ENCODE measurements at places on chromosomes 5 and 9.

DNA sequence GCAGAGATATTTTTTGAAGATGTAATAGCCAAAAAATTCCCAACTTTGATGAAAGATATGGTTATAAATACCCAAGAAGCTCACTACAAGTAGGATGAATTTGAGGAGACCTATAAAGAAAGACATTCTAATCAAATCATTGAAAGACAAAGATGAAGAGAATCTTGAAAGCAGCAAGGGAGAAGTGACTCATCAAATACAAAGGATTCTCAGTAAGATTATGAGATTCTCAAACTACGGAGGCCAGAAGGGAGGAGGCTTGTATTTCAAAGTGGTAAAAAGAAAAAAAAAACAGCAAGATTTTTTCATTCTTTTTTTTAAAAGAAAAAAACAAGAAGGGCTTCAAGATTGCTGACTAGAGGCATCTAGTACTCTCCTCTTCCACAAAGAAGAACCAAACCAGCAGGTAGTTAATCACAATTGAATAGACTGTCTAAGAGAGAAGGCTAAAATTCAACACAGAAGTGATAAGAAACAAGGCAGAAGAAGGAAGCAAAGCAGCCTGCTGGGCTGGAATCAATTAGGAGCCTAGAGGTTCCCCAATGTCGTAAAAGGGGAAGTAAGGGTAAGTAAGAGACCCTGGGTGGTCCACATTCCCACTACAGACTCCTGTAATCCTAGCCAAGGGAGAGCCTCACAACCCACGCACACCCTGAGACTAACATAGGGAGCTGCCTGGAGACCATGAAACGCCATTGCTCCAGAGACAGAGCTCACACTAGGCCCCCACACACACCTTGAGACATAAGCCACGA lies 59.1 kb upstream of the NIPAL4 start:
- no peak for DNase-seq

GRCh38 chr5:123134653-123135181 lies 45.7 kb downstream of the PRDM6 start:
- DNase-seq, result no peak

- DNase-seq, result no peak
These were observed 40.3 kb upstream of the SVEP1 start for GRCh38 chr9:110619831-110620230.

DNA sequence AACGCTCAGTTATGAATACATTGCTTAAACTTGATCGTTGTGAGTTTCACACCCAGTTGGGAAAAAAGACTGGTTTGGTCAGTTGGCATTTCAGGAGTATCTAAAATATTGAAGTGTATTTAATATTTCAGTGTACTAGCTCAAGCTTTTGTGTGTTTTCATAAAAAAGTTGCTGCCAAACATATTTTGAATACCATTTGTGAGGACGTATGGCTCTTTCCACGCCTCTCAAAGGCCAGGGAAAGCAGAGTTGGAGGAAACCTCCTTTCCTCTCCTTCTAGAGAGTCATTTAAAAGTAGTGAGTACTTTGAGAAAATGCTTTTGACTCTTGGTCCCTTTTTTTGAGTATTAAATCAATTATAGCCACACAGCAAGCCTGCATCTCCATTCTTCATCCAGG lies 43.2 kb upstream of the ANKRD33B start:
- DNase-seq, result no peak

- DNase-seq, result no peak
These were observed 1051.1 kb upstream of the CDH6 start for GRCh38 chr5:30142432-30142831.

GRCh38 chr5:172920447-172920849 lies 38.8 kb upstream of the RPL26L1 start:
- DNase-seq, result no peak

- no peak for DNase-seq
These were observed 107.7 kb downstream of the CCDC192 start for GRCh38 chr5:127810707-127811490.

DNA sequence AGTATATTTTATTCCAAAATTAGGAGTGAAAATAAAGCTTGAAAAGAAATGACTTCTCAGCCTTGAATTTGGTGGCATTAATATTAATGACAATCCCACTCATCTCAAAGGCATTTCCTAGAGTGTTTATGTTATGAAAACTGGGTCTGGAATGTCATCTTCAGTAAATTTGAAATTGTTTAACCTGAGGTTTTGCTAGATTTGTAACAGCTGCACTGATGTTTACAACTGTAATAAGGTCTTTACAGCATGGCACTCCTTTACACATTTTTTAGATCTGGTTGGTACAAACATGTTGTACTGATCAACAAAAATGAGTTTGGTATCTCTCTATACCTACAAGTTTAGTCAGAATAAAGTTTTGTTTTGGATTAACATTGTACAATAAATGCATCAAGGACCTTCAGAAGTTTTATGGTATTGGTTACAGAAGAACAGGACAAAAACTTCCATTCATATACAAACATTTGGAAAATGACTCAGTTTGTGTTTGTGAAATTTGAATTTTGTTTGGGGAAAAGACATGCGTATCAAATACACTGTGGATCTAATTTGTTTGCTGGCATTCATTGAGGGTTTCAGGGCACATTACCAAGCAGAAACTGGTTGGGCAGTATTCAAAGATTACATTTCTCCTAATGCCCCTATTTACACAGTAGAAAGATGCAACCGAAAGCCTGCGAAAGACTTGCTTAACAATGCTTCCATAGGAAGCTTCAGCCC lies 11.6 kb downstream of the FANCC start:
- DNase-seq, result no peak

- DNase-seq, result no peak
These were observed 122.0 kb upstream of the RANBP3L start for GRCh38 chr5:36423578-36424307.

DNA sequence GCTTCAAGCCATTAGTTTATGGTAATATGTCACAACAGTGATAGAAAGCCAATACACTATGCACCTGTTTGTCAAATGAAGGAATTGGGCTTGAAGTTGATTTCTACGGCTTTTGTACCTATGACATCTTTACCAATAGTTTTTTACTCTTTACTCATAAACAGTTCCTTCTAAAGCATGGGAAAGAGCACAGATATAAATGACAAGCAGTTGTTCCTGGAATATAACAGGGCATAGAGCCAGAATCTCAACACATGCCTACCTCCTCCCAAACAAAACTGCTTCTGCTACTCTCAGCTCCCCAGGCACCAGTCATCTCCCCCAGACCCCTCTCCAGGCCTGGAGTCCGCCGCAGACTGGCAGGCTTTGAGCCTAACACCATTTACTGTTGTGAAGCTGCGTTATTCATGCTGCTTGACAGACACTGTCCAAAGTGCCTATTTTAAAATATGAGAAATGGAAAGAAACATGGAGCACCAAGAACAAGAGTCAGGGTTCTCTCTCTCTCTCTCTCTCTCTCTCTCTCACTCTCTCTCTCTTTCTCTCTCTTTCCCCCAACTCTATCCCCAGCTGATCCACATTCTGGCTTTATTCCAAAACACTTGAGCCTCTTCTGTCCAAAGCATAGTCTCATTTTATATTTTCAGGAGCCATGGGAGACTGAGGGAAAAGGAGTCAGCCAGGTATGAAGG lies 111.6 kb downstream of the ADRB2 start:
- no peak for DNase-seq

DNA sequence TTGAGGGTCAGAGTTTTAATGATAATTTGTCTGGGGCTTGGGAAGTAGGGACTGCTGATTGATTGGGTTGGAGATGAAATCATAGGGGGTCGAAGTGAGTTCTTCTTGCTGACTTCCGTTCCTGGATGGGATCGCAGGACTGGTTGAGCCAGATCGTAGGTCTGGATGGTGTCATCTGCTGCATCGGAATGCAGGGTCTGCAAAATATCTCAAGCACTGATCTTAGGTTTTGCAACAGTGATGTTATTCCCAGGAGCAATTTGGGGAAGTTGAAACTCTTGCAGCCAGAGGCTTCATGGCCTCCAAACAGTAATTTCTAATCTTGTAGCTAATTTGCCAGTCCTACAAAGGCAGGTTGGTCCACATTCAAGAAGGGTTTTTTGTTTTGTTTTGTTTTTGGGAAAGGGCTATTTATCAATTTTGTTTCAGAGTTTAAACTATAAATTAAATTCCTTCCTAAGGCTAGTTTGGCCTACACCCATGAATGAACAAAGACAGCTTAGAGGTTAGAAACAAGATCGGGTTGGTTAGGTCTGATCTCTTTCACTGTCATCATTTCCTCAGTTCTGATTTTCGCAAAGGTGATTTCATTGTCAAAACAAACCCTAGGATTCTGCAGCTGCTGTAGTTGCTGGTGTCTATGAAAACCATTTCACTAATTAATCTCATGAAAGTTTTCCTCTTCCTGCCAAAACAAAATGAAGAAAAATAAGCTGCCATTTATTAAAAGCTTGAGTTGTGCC lies 388.0 kb downstream of the TMEM232 start:
- DNase-seq, result no peak

DNA sequence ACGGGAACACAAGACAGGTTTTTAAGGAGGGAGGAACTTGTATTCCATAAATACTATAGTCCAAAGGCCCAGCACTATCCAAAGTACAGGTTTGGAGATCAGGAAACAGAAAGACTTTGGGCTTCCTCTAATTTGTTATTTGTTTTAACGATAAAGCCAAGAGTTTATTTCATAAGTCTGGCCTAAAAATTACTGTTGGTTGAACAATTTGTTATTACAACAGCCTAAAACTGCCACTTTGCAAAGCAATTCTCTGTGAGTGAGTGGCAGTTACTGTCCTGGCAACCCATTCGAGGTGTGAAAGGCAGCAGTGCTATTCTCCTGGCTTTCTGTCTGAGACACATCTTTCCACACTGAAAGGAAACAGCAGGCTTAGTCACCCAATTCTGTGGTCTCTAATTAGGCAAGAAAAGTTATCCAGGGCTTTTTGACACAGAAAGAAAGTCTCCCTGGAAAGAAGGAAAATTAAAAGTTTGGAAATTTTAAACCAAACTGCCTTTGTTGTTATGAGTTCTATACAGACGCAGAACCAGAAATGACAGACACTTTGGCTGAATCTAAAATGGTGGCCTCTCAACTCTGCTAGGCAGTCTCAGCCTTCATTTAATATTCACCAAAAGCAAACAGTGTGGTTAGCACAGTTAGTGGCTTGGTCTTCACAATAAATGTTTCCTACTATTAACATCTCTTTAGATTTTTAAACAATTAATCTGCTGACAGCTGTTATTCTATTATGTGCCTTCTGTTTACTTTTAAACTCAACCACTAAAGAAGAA lies 33.9 kb downstream of the PSMB7 start:
- no peak for DNase-seq

DNA sequence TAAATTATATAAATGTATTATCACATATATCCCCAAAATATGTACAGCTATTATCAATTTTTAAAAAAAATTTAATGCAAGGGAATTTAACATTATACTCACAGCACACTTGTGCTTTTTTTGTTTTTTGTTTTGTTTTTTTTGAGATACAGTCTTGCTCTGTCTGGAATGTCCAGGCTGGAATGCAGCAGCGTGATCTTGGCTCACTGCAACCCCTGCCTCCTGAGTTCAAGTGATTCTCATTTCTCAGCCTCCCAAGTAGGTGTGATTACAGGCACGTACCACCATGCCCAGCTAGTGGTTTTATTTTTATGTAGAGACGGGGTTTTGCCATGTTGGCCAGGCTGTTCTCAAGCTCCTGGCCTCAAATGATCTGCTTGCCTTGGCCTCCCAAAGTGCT lies 58.3 kb downstream of the GLIS3 start:
- DNase-seq, result no peak

DNA sequence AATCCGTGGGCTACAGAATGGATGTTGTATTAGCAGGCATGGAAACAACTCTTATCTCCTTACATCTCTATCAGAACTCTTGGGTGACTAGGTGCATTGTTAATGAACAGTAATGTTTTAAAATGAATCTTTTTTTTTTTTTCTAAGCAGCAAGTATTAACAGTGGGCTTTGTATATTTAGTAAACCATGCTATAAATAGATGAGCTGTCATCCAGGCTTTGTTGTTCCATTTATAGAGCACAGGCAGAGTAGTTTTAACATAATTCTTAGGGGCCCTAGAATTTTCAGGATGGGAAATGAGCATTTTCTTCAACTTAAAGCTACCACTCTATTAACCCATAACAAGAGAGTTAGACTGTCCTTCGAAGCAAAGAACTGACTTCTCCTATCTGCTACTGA lies 233.7 kb upstream of the ADAMTSL1 start:
- DNase-seq, result no peak

DNA sequence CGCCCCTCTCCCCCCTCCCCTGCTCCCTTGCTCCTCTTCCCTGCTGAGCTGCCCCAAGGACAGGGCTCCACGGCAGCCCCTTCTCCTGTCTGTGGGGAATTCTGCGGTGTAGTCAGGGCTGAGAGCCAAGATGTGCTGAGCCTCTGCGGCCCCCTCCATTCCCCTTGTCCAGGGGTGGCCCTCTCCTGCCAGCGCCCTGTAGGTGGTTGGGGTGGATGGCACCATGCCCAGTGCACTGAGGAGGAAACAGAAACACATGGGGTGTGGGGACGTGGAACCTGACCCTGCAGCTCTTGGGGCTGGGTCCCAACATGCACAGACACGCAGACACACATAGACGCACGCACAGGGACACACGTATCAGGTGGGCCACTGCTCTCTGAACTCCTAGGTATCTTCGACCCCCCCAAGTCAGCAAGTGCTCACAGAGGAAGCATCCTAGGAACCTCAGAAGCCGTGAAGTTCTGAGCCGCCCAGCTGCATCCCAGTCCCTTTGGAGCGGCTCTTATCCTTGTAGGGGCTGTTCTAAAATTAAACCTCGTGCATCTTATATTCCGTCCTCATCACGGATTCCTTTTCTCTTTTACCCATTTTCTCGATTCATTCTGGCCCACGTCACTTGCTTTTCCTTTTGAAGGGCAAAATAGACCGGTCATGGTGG lies 64.8 kb downstream of the HMCN2 start:
- DNase-seq, result no peak

DNA sequence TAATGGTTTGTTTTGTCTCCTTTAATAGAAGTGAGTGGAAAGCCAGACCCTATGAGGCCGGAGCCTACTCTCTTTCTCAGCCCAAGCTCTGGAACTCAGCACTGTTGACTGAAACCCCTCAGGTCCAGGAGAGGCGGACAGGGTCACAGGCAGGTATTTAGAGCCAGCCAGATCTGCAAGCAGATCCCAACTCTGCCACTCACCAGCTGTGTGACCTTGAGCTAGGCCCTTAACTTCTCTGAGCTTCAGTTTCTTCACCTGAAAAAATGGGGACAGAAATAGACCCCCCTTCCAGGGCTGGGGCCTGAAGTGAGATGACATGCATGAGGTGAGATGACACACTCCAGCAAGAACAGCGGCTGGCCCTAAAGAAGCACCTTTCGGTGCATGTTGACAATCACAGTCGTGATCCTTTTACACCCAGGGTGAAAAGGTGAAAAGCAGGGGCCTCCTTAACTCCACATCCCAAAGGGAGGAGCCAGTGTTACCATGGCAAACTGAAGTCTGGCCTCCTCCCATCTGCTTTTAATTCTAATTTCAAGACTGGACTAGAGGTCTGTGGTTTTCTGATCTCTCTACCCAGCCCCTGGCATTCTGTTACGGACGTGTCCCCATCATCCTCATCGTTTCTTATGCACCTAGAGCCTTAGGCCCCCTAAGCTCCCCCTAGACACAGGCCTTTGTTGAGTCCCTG lies 27.2 kb downstream of the MORN5 start:
- DNase-seq, result no peak
